Osteoblast (primary cell): ENCODE measurements at places on chromosomes 4 and X. TPM values are rescaled to one million over a fixed set of nuclear protein-coding genes. Genes with fewer than 3 reads are reported as not detected.

DNA sequence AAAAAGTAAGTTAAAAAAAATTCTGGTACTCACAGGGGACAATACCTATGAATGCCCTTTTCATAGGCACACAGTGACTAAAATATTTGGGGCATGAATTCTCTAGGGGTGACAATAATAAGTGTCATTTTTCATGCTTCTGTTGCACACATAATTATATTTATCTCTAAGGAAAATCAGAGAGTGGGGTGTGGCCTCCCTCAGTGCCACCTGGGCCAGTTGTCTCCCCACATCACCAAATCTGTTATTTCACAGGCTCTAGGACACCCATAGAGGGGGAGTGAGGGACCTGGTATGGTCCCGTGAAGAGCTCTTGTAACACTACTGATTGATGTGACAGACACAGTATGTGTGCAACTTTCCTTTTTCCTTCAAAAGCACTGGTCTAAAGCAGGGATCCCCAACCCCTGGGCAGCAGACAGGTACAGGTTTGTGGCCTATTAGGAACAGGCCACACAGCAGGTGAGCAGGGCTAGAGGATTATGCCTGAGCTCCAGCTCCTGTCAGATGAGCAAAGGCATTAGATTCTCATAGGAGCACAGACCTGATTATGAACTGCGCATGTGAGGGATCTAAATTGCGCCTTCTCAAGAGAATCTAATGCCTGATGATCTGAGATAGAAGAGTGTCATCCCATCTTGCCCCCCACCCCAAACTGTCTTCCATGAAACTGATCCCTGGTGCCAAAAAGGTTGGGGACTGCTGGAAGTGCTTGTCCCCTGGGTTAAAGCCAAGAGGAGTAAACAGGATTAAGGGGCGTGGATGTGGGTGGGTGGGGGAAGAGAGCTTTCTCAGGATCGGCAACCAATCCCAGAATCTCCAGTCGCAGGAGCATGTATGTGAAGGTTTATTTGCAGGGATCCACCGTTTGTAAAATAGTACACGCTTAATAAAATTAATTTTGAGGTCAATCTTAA, 856 bp downstream of the SLC9B1 start:
- H3K27ac ChIP-seq = peak overlapping the region; percentile 80
- H3K4me1 ChIP-seq = peaks cover 7% of the 10 kb centered on the region
- peak overlapping the region; percentile 70 for H3K4me3 ChIP-seq
- no peaks in the 10 kb centered on the region for H3K27me3 ChIP-seq
- no peaks in the 10 kb centered on the region for H3K36me3 ChIP-seq
- no peak for DNase-seq

DNA sequence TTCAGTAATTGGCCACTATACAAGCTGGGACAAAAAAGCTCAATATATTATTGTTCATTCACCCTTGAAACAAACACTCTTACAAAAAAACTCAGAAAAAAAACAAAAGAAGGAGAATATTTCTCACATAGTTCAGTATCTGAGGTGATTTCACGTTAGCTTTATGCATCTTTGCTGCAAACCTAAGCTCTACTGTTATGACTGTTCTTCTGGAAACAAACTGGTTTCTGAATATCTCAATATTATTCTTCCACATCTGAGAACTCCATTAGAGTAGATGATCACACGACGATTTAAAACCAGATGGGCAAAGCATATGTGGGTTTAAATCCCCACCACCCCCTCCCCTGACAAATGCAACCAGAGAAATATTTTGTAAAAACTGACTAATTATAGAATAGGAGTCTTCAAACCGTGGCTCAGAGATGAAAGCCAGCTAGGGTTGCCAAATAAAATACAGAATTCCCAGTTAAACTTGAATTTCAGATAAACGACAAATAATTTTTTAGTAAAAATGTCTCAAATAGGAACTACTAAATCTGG, 182.0 kb upstream of the FAM241A start:
- H3K27ac ChIP-seq = no peak overlapping the region
- H3K27me3 ChIP-seq = no peaks in the 10 kb centered on the region
- no peaks in the 10 kb centered on the region for H3K4me1 ChIP-seq
- H3K4me3 ChIP-seq = no peak overlapping the region
- no peak for DNase-seq

DNA sequence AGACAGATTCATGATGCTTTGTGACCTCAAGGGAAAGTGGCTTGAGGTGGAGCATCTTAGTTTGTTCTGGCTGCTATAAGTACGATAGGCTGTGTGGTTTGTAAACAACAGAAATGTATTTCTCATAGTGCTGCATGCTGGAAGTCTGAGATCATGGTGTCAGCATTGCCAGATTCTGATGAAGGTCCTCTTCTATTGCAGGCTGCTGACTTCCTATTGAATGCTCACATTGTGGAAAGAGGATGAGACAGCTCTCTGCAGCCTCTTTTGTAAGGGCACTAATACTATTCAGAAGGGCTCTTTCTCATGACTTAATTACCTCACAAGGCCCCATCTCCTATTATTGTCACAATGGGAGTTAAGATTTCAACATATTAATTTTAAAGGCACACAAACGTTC, 1674.0 kb upstream of the PCDH7 start:
- no peaks in the 10 kb centered on the region for H3K27me3 ChIP-seq
- H3K27ac ChIP-seq = peak overlapping the region; percentile 12
- H3K4me1 ChIP-seq = no peaks in the 10 kb centered on the region
- no peaks in the 10 kb centered on the region for H3K36me3 ChIP-seq

DNA sequence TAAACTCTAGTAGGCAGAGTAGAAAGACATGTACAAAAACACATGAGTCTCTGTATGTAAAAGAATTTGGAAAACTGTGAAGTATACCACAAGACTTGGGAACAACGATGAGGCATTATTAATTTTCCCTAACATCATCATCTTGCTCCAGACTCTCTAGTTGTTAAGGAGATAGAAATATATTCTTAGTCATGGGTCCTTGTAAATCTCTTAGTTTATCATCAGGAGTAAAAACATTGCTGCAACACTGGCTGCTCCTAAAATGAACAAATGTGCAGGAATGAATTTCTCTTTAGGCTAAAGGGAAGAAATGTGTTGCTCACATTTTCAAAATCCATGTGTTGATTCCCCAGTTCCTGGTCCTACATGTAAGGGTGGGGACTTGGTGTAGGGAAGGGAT, 384.6 kb downstream of the STIM2 start:
- no peaks in the 10 kb centered on the region for H3K36me3 ChIP-seq
- H3K4me3 ChIP-seq = no peak overlapping the region
- no peaks in the 10 kb centered on the region for H3K4me1 ChIP-seq
- no peaks in the 10 kb centered on the region for H3K27me3 ChIP-seq
- H3K27ac ChIP-seq = no peak overlapping the region

DNA sequence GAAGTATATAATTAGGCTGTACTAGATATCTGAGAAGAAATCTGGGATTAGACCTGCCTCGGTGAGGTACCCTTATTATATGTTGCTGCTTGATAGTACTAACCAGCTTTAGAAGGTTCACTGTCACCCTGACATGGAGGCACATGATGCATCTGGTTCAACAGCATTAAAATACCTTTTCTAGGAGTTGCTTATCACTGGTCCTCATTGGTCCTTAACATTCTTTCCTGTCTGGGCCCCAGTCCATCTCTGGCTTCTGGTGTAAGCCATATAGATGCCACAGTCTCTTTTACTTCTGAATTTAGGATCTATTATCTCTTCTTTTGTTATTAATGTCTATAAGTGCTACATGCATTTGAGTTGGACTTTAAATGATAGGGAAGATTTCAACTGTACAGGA, 40.2 kb downstream of the GPRIN3 start:
- no peaks in the 10 kb centered on the region for H3K4me1 ChIP-seq
- H3K27me3 ChIP-seq = no peaks in the 10 kb centered on the region
- H3K4me3 ChIP-seq = no peak overlapping the region
- DNase-seq = no peak
- H3K27ac ChIP-seq = no peak overlapping the region

DNA sequence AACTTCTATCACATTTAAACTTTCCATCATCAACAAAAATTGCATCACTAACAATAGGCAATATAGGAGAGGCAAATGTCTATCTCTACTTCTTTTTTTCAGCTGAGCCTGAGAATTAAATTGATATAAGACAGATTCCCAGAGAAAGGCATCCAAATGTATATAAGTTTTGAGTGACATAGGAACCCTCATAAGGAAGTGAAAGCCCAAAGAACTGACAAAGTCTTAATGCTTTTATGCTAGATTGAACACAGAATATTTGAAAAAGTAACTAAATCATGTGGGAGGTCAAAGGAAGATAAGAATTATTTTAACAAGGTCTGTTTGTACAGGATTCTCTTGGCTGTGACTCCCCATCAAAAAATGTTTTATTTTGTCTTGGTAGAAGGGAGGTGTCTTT, 714.9 kb downstream of the GRXCR1 start:
- H3K27me3 ChIP-seq = no peaks in the 10 kb centered on the region
- H3K27ac ChIP-seq = no peak overlapping the region
- no peaks in the 10 kb centered on the region for H3K4me1 ChIP-seq
- H3K4me3 ChIP-seq = no peak overlapping the region
- no peaks in the 10 kb centered on the region for H3K36me3 ChIP-seq

- H3K4me3 ChIP-seq = no peak overlapping the region
- DNase-seq = no peak
- no peaks in the 10 kb centered on the region for H3K36me3 ChIP-seq
- H3K27me3 ChIP-seq = no peaks in the 10 kb centered on the region
- H3K4me1 ChIP-seq = no peaks in the 10 kb centered on the region
These were observed 252.4 kb downstream of the PCDH7 start for GRCh38 chr4:30972542-30972941.

- H3K27me3 ChIP-seq = no peaks in the 10 kb centered on the region
- no peak overlapping the region for H3K4me3 ChIP-seq
- H3K27ac ChIP-seq = no peak overlapping the region
- no peaks in the 10 kb centered on the region for H3K36me3 ChIP-seq
- no peak for DNase-seq
- no peaks in the 10 kb centered on the region for H3K4me1 ChIP-seq
These were observed 295.4 kb upstream of the FAM241A start for GRCh38 chr4:111849746-111850284.

- H3K36me3 ChIP-seq = no peaks in the 10 kb centered on the region
- no peaks in the 10 kb centered on the region for H3K27me3 ChIP-seq
- no peaks in the 10 kb centered on the region for H3K4me1 ChIP-seq
- H3K27ac ChIP-seq = no peak overlapping the region
- no peak for DNase-seq
- H3K4me3 ChIP-seq = no peak overlapping the region
These were observed 1295.8 kb upstream of the ADGRL3 start for GRCh38 chr4:59904331-59904730.

DNA sequence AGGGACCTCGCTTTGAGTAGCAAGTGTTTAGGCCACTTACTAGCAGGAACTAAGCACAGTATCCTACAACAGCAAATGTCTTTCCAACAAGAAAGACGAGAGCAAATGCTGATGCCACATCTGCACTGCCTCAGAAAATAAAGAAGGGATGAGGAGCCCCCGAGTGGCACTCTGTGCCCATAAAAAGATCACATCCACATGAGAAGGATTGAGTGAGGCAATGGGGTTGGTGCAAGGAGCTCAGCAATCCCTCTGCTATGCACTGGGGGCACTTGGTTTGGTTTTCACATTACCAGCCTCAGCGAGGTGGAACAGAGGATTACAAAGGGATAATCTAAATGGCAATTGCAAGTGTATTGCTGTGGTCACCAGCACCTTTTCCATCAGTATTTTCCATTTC, 252.8 kb upstream of the SLC7A11 start:
- H3K27me3 ChIP-seq = no peaks in the 10 kb centered on the region
- H3K4me3 ChIP-seq = no peak overlapping the region
- DNase-seq = no peak
- H3K36me3 ChIP-seq = no peaks in the 10 kb centered on the region
- no peaks in the 10 kb centered on the region for H3K4me1 ChIP-seq
- H3K27ac ChIP-seq = no peak overlapping the region

DNA sequence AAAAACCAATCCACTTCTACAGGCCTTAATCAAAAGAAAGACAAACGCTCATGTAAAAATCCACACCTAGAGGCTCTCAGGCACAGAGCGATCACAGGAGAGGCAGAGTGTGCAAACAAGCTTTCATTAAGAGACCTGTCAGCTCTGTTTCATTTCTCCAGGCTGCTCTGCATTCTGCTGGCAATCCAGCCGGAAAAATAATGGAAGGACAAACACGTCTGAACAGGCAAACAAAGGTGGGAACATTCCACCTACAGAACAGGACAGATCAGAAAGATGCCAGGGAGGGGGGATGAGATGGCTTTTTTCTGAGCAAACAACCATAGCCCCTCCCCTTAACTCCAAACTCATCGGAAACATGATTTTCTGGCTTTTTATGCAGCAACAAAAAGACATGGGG, 9.7 kb downstream of the SOD3 start:
- no peak overlapping the region for H3K4me3 ChIP-seq
- H3K27ac ChIP-seq = no peak overlapping the region
- peaks cover 6% of the 10 kb centered on the region for H3K27me3 ChIP-seq

- no peaks in the 10 kb centered on the region for H3K36me3 ChIP-seq
- peaks cover 8% of the 10 kb centered on the region for H3K27me3 ChIP-seq
These were observed 15.0 kb downstream of the RGN start for GRCh38 chrX:47093248-47093647.

- peaks cover 2% of the 10 kb centered on the region for H3K27me3 ChIP-seq
- H3K36me3 ChIP-seq = no peaks in the 10 kb centered on the region
- H3K4me3 ChIP-seq = no peak overlapping the region
These were observed 472.8 kb downstream of the ZNF674 start for GRCh38 chrX:46072372-46072771.

DNA sequence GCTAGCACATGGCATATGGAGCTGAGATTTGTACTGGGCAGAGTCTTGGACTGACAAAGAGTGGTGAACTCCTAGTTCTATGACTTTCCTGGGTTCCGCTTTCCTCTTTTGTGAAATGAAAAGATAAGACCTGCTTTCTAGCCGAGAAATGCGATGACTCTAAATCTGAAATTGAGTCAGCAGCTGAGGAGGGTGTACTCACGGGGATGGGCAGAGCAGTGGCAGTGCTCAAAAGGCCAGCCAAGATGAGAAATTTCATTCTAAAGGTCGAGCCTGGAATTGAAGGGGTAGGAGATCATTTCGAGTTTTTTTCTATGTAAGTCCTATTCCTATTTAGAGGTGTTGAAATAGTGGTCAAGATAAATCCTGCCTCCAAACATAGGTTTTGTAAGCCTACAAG, 47.0 kb downstream of the NUDT9 start:
- H3K4me3 ChIP-seq = no peak overlapping the region
- H3K36me3 ChIP-seq = no peaks in the 10 kb centered on the region
- DNase-seq = no peak
- H3K4me1 ChIP-seq = no peaks in the 10 kb centered on the region
- H3K27ac ChIP-seq = no peak overlapping the region

HELQ gene
- total RNA-seq = 17.4 and 18.3 TPM in 2 replicates

COX7B2 gene
- not detected in 2 replicates for total RNA-seq

LAS1L gene
- total RNA-seq = 13.3 and 14.1 TPM in 2 replicates

GABRA4 gene
- total RNA-seq = under 0.01 TPM in 1 of 2 replicates, not detected in the other

PCDH18 gene
- 171 and 191 TPM in 2 replicates for total RNA-seq

IQSEC2 gene
- 10.1 and 14.7 TPM in 2 replicates for total RNA-seq

ZNF157 gene
- total RNA-seq = under 0.01 TPM in 1 of 2 replicates, not detected in the other

NPNT gene
- 0.36 and 0.59 TPM in 2 replicates for total RNA-seq

PPP1R2C gene
- total RNA-seq = not detected in 2 replicates

XG gene
- total RNA-seq = 3.2 and 4.0 TPM in 2 replicates

IL13RA1 gene
- total RNA-seq = 81.4 and 108 TPM in 2 replicates
